Hepatocyte (in vitro differentiated cells): ENCODE measurements at places on chromosomes 5 and 9.

DNA sequence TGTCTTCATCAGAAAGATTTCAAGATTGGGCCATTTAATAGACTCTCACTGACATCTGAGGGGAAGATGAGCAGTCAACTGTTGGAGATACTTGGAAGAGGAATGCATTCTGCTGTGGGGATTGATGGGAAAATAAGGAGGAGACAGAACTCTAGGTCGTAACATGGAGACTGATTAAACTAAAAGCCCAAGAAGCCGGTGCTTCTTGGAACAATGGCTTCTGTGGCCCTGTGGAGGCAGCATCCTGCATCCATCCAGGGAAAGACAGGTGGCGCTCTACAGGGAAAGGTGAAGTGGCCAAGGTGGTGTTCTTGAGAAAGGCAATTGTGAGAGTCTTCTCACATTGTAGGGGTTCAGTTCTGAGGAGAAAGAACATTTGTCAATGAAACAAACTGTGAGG, 31.3 kb downstream of the ZFAND5 start:
- DNase-seq = no peak

DNA sequence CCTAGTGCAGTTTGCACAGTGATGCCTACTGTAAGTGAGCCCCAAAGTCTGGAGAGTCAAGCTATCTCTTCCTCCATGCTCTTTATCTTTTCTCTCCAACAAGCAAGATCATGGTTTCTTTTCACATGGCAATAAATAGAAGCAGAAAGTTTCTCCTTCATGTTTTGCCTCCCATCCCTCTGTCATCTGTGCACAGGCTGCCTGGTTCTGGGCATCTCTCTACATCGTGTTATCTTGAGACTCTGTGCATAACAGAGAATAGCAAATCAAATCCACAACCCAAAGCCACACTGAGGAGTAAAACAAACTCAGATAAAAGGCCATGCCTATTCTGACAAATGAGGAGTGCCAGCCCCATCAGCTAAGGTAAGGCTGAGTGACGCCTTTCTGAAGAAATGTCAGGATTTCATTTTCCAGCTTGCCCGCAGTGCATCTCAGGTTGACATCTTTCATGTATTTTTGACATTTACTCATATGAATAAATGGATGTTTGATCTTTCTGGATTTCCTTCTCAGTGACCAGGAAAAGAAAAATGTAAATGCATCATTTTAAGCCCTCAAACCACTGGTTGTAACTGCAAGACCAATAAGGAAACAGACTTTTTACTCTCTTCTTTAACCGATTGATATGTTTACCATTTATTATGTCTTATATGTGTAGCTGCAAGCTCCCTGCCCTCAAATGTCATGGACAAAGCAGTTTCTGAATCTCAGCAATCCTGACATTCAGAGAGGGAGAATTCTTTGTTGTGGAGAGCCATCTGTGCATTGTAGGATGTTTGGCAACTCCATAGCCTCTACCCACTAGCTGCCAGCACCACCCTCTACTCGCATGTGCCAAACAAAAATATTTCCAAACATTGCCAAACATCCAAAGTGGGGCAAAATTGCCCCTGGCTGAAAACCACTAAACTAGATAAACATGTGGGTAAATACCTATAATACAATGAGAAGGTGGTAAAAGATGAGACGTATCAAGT, 49.2 kb upstream of the ACO1 start:
- no peak for DNase-seq

GRCh38 chr5:38543074-38543473, 13.4 kb downstream of the LIFR start:
- DNase-seq = no peak

DNA sequence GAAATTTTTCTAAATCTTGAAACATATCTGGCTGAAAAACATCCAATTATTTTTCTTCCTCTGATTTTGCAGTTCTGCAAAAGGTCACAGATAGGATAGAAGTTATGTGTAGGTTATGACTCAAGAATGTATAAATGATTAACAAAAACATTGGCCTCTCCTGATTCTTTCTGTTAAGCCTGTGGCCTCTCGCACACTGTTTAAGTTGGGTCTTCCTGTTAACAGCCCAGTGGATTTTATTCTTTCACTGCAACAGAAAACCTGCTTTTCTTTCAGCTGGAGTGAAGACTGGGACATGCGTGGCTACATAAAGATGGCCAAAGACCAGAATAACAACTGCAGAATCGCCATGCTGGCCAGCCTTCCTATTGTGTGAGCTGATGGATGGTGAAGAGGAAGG, 17.1 kb upstream of the SPATA31E1 start:
- DNase-seq = no peak

- no peak for DNase-seq
Measured at GRCh38 chr5:16540421-16540820, 74.8 kb upstream of the ZNF622 start.

- DNase-seq = no peak
Measured at GRCh38 chr9:82981552-82981951, 81.4 kb downstream of the RASEF start.

DNA sequence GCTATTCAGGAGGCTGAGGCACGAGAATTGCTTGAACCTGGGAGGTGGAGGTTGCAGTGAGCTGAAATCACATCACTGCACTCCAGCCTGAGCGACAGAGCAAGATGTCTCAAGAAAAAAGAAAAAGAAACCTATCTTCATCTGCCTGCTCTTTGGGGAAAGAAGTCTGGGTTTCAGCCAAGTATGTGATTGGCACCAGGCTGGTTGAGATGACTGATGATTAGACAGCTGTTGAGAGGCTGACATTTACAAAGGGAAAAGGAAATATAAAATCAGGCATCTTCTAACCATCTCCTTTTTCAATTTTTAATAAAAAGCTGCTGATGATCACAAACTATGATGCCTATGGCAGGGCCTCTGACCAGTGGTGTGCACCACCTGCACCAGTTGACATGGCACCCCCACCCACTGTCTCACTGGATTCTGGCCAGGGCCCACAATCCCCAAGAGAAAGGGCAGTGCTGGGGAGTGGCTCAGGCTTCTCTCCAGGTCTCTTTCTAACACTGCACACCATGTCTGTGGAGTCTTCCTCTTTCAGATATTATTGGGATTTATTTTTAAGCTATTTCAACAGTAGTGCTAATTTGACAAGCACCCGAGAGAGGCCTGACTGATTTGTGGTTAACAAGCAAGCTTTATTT, 17.2 kb upstream of the C5orf15 start:
- DNase-seq = no peak

- no peak for DNase-seq
Measured at GRCh38 chr5:165360784-165361542, 1855.5 kb downstream of the MAT2B start.

DNA sequence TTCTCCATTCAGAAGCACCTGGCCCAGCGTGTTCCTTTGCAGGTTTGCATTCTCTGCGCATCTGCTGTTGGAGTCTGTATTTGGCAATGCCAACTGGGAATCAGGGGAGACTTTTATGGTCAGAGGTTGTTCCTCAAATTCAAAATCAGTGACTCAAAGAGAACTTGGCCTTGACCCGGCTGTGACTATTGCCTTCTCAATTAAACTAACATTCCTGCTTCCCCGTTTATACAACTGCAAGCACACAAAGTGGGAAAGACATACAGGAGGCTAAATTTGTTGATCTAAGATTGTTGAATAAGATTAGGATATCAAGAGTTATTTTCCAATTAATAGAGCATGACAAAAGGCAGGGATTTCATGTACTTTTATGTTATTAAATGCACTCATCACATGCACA, 402.4 kb upstream of the IRX2 start:
- no peak for DNase-seq

DNA sequence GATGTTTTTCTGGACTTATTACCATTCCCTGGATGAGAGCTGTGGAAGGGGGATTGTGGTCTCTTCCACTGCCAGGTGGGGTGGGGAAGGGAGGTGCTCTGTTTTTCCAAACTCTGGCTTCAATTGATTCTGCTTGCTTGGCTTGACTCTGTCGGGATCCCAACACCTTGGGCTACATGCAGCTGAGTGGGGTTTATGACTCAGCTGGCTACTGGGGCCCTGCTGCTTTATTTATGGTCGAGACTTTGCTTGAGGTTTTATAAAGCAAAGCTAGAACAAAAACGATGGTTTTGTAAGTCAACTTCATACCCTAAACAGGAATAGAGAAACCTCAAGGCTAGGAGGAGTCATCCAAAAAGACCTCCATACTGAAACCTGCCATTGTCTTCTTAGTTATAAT, 76.3 kb downstream of the AOPEP start:
- DNase-seq = no peak

- DNase-seq = no peak
Measured at GRCh38 chr9:112914524-112914923, 23.8 kb upstream of the SLC46A2 start.

- peak; percentile 66 for DNase-seq
Measured at GRCh38 chr5:172123269-172123692, 64.7 kb downstream of the STK10 start.

DNA sequence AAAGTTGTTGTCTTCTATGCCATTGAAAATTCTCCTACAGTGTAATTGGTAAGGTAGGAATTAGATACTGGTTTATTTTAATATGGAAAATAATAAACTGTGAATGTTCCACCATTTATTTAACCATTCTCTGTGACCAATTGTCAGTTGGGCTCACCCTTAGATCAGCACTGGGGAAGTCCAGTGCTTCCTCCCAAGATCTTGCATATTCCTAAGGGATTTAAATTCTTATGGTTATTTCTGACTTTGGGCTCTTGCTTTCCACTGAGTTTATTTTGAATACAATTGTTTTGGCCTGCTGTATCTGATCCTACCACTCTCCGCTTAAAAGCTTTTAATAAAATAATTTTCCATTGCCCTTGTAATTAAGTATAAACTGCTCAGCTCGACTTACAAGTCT, 137.4 kb downstream of the OR2K2 start:
- no peak for DNase-seq

- DNase-seq = no peak
Measured at GRCh38 chr9:70564468-70565335, 150.2 kb upstream of the KLF9 start.

DNA sequence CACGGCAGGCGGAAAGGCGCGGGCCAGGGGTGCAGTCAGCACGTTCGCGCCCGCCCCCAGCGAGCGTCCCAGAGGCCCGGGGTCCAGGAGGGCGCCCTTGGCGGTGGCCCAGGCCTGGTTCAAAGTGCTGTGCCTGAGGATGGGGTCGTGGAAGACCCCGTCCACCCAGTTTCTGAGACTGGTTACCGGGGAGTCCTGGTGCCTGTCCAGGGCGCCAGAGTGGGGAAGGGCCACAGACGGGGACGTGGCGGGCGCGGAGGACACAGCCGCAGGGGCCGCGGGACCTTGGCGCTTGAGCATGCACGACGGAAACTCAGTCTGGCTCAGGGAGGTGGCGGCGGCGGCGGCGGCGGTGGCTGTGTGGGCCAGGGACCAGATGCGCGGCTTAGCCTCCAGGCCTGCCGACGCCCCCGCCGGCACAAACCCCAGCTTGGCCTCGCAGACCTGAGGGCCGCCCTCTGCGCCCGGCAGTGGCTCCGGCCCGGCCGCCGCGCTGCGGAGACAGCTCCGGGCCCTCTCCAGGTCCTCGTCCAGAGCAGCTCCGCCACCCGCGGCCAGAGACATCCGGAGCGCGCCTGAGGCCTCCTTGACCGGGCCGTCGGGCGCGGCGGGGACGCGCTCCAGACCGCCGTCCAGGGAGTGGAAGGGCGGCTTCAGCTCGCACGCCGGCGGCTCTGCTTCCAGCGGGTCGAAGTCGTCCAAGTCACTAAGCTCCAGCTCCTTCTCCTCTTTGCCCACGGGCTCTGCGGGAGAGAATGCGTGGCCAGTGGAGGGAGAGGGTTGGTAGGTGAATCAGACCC, 4.5 kb downstream of the IRX4 start:
- DNase-seq = no peak

- no peak for DNase-seq
Measured at GRCh38 chr9:99411068-99411467, 189.0 kb downstream of the SEC61B start.

- DNase-seq = peak; percentile 47
Measured at GRCh38 chr5:134111741-134112647, 2.5 kb upstream of the TCF7 start.

DNA sequence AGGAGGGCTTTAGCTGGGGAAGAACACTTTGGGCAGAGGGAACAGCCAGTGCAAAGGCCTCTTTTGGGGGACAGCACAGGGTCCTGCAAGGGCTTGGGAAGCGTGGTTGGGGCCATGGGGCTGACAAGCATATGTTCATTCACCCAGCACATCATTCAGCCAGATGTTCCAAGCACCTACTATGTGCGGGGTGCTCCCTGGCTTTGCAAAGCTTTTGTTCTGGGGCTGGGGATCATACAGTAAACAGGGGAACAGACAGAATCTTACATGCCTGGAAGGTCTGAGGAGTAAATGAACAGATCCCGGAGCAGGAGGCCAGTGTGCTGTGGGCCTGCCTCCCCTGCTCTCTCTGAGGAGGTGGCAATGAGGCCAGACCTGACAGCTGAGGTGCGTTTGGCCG, 16.7 kb downstream of the PSD2 start:
- no peak for DNase-seq

- no peak for DNase-seq
Measured at GRCh38 chr5:154923441-154924430, 14.3 kb downstream of the GEMIN5 start.

GRCh38 chr9:81673310-81673709, 16.0 kb downstream of the TLE1 start:
- DNase-seq = no peak

- DNase-seq = peak; percentile 16
Measured at GRCh38 chr9:106752581-106752980, 110.4 kb upstream of the ZNF462 start.

GRCh38 chr5:126976520-126977172, 53.7 kb downstream of the MARCHF3 start:
- DNase-seq = no peak

DNA sequence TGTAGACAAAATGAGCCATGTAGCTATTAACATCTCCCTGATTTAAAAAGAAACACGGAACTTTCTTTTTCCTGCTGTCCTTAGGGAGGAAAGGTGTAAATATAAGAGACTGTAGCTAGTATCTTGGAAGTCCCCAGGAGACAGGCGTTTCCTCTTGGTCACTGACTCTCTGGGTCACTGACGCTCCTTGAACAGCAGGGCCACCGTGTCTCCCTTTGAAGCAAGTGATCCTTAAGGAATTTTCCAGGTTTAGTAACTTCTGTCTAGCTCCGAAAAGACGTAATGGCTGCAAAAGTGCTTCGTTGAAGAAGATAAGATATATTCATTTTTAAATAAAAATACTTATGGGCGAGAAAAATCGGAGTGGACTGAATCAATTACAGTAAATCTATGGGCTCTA, 745 bp upstream of the CLTA start:
- DNase-seq = peak; percentile 46

DNA sequence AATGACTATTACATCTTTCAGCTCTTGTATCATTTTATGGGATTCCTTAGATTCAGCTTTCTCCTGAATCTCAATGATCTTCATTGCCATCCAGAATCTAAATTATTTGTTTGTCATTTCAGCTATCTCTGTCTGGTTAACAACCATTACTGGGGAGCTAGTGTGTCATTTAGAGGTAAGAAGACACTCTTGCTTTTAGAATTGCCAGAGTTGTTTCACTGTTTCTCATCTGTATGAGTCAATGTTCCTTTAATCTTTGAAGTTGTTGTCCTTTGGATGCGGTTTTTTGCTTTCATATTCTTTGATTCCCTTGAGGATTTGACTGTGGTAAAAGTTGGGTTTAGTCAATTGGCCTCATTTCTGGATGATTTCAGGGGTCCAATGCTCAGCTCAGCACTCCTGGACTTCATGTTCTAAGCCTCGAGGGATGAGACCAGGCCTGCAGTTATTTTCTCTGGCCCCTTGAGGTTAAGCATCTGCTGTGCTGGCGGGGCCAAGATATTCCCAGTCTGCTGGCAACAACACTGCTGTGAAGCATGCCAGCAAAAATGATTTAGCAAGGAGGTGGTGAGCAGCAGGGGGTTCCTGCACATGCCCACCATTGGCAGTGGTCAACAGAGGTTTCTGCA, 102.4 kb upstream of the PCSK5 start:
- DNase-seq = no peak

GRCh38 chr5:59069438-59070079, 486.7 kb downstream of the RAB3C start:
- peak; percentile 70 for DNase-seq
